ENCODE measurements at places on chromosomes 6 and 20.

DNA sequence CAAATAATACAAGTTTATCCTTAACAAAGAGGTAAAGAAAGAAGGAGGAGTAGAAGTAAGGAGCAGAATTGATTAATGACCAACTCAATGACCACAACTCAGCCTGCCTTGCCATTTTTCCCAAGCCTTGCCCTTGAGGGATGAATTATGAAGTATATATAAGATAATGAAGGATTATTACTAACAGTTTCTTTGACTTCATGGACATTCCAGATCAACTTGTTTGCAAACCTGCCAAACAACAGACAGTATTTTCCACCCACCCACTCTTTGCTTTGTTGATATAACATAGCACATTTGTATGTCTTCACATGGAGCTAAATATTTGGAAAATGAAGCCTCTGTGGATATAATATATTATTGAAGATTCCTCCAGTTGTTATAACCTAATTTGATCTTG lies 9.9 kb upstream of the C6orf141 start:
- no peak for DNase-seq

- DNase-seq = no peak
Observed at GRCh38 chr20:719816-720215, 44.2 kb upstream of the SCRT2 start.

GRCh38 chr20:62345681-62346370 lies 21.3 kb downstream of the LAMA5 start:
- no peak for DNase-seq

- no peak for DNase-seq
Observed at GRCh38 chr6:35713006-35713767, 23.6 kb upstream of the ARMC12 start.

- DNase-seq = no peak
Observed at GRCh38 chr20:61118429-61119224, 133.4 kb upstream of the CDH4 start.

GRCh38 chr20:23437126-23437899 lies 2.2 kb upstream of the CSTL1 start:
- DNase-seq = no peak

DNA sequence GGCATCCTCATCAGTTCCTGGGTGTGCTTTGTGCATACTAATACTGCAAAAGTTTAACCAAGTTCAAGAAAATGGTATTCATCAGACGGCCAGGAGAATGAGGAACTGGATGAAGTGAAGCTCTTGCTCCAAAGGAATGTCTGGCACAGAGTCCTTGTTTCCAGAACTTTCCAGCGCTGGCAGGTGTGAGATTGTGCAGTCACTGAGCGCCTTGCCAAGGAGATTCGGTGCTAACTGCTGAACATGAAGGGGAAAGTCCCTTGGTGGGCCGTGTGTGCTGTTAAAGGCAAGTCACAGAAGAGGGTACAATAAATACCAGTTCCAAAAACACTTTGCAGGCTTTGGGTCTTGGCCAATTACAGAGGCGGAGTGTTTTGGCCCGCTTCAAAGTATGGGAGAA lies 262.3 kb upstream of the SOX4 start:
- no peak for DNase-seq

DNA sequence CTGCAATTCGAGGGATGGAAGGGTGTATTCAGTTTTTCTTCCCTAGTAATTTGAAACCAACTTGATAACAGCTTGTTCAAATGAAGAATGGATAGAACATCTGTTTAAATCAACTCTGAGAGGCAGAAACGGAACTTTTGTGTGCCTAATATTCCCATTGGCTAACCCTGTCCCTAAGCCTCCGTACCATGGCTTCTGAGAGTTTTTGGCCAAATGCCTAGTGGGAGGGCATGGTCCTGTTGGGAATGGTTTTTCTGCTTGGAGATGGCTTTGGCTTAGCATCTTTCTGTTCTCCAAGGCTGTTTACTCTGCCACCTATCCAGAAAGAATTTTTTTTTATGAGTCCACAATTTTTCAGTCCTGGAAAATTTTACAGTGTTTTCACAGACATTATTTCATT lies 126.7 kb upstream of the MLIP start:
- no peak for DNase-seq

DNA sequence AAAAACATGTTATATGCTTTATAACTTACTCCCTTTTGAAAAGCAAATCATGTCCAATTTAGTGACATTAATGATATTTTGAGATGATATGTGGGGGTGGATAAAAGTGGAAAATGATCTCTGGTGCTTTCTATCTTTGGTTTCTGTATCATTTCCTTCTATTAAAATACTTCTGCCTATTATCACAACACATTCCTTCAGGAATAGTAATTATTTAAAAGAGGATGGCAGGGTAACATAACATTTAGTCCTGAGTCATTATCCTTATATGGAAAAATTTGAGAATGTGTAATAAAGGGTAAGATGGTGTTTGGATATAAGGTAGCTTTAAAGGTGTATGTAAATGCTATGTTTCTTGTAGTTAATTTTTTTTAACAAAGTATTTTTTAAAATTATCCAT lies 657.7 kb downstream of the PHF3 start:
- no peak for DNase-seq

GRCh38 chr6:75922226-75922625 lies 150.2 kb downstream of the IMPG1 start:
- no peak for DNase-seq

GRCh38 chr20:29878281-29878741 lies 1379.2 kb upstream of the DEFB115 start:
- DNase-seq = no peak

DNA sequence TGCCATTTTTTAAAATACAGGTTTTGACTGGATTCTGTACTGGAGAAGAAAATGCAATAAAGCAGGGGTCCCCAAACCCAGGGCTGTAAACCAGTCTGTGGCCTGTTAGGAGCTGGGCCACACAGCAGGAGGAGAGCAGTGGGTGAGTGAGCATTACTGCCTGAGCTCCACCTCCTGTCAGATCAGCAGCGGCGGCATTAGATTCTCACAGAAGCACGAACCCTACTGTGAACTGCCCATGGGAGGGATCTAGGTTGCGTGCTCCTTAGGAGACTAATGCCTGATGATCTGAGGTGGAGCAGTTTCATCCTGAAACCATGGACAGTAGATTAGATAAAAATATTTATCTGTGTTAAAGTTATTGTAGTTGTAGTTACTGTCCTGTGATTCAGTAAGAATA lies 21.1 kb upstream of the FBXO9 start:
- no peak for DNase-seq

DNA sequence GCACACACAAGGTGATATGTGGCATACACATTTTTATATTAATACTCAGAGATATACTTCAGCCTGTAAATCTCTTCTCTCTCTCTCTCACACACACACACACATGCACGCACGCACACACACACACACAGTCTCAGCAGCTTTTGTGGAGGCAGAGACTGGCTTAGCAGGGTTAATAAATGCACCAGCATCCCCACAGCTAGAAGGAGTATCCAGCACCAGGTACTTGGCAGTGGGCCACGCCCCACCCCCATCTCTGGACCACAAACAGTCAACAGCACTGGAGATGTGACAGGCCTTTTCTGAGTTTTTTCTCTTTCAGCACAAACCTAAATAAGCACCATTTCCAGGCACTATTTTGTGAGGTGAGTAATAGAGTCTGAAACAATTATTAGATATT lies 47.3 kb upstream of the LRFN2 start:
- DNase-seq = no peak

GRCh38 chr6:37966801-37967200 lies 147.3 kb downstream of the ZFAND3 start:
- no peak for DNase-seq

- no peak for DNase-seq
Observed at GRCh38 chr6:166167258-166167731, 356 bp downstream of the TBXT start.

- no peak for DNase-seq
Observed at GRCh38 chr6:25137480-25137879, 141.7 kb upstream of the CARMIL1 start.

DNA sequence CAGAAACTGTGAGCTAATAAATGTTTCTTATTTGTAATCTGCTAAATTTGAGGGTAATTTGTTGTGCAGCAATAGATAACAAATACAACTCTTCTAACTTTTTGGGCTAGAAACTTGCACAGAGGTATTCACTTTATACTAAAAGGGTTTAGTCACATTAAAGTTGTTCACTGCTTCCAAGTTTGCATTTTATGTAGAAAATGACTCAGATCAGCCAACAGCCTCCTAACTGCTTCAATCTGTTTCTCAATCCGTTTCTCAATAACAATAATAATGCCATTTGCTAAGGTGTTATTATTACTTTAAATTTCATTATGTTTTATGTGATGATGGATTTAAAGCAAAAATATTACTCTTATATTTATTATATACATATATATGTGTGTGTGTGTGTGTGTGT lies 213.9 kb downstream of the CENPW start:
- no peak for DNase-seq

DNA sequence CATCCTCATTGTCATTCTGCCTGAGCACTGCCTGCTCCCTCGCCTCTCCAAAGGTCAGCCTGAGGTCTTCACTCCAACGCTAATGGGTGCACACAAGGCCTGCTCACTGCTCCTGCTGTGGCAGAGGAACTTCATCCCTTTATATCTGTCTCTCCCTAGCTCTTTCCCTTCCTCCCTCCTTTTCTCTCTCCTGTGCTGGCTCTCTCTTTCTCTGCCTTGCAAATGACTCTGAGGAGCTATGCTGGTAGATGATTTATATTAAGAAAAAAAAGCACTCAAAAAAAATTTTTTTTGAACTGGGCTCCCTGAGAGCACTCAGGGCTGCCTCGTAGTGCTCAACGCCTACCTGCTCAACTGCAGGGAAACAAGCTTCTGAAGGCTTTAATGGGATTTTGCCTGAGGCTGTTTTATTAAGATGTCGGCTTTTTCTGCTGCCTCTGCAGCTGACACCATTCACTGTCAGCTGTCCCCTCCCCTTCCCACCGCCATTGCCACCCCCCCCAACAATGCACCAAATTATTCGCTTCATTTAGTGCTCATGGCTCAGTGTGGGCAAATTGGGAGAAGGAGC lies 137.7 kb upstream of the DEFB112 start:
- no peak for DNase-seq

DNA sequence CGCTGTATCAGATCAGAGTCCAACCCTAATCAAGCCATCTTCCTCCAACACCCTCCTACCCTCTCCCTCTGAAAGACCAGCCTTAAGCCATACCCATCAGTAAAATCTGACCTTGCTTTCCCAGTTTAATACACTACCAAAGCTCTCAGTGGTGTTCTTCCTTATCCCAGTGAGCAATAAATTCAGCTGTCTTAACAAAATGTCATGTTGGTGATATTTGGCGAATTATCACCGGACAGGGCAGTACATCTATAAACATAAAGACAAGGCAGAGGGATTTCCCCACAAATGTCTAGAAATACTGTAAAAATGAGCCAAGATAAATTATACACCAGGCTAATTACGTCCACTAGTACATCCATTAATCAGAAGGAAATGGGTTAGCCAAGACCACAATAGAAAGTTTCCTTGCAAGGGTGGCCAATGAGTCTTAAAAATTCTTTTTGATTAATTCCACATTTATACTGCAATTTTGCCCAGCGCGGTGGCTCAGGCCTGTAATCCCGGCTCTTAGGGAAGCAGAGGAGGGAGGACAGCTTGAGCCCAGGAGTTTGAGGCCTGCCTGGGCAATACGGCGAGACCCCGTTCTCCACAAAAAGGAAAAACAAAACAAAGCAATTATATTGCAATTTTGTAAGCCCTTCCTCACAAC lies 905 bp downstream of the RARS2 start:
- no peak for DNase-seq

- no peak for DNase-seq
Observed at GRCh38 chr6:61538801-61539200, 747.2 kb downstream of the KHDRBS2 start.

GRCh38 chr6:20467437-20467836 lies 65.8 kb downstream of the E2F3 start:
- no peak for DNase-seq
